Activated naive CD8-positive, alpha-beta T cell treated with anti-CD3 and anti-CD28 coated beads, Interleukin-2, amount 50 U/mL, for 16 hours (primary cell): ENCODE measurements at places on chromosomes 6 and 20.

GRCh38 chr20:21356386-21356785, 40.9 kb downstream of the NKX2-4 start:
- DNase-seq: no peak

DNA sequence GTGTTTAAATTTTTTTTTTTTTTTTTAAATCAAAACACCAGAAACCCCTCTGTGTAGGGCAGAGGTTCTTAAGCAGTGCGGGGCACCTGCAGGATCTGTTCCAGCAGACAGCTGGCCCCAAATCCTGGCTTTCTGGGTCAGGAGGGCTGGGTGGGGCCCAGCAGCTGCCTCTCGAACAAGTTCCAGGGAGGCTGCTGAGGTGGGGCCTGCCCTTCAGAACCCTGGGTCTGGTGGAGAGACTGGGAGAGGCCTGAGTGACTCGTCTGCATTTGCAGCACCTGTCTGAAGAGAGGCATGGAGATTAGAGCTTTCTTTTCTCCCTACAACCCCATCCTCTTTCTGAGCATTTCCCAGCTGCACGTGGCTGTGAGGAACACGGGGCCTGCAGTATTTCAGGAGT, 8.4 kb downstream of the PSMG4 start:
- no peak for DNase-seq

DNA sequence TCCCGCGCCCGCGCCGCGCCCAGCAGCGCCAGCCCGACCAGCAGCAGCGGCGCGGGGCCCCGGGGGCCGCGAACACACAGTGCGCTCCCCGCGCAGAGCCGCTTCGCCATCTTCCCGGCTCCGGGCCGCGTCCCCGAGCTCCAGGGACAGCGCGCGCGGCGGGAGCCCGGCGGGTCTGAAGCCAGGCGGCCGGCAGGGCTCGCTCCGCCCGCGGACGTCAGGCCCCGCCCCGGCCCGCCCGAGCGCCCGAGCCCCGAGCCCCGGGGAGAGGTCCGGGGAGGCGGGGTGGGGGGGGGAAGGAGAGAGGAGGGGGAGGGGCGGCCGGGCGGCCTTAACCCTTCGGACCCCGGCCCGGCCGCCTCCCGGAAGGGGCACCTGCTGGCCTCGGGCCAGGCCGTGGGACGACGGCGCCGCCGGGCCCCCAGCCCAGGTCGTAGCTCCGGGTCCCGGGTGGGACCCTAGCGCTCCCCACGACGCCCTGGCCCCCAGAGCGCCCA, at the start of gene LAMA5:
LAMA5 (minus strand) TSS at position 177 of the 497 bp plus-strand sequence; CDS start at position 110, 67 bp downstream.
- no peak for DNase-seq

DNA sequence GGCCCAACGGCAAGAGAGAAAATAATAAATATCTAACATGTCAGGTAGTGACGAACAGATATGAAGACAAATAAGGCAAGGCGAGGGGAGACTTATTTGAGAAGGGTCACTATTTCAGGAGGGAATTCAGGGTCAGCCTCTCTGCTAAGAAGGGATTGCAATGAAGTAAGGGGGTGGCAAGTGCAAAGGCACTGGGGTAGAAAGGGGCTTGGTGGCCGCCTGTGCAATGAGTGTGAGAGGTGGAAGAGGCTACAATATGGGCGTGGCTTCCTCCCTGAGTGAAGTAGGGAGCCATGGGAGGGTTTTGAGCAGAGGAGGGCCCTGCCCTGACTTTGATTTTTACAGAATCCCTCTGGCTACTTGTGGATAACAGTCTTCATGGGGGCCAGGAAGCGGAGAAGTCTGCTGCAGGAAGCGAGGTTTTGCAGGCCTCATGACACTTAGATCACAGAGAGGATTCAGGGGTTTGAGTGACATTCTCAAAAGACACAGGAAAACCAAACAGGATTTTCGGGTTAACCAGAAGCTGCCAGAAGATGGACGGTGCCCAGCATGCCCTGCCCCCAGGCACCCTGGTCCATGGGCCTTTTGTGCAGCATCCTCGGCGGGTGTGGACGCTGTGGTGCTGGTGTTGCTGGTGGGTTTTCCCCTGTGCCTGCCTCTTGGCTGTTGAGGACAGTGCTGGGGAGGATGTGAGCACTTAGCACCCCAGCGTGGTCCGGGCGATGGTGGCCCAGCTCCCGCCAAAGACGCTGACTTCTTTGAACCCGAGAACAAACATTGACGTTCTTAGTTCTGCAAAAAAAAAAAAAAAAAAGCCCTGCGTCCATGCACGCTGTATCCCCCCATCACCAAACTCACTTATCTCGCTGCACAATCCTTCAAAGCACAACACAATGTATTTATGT, 124.2 kb upstream of the PTPN1 start:
- no peak for DNase-seq

DNA sequence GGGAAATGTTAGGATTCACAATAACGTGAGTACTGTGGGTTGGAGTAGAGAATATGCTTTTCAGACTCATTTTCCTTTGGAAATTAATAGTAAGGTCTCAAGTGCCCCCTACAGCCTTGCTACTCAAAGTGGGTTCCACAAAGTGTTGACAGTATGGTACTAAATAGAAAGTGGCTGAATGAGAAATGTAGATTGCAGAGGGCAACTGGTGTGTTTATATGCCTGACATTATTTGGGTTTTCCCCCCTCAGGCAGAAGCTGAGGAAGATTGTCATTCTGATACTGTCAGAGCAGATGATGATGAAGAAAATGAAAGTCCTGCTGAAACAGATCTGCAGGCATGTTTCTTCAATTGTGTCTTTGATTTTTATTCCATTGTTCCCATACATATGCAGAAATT, 5.6 kb downstream of the FBXO9 start:
- DNase-seq: no peak

- no peak for DNase-seq
These were observed 43.3 kb downstream of the GTF2H5 start for GRCh38 chr6:158211273-158212055.

DNA sequence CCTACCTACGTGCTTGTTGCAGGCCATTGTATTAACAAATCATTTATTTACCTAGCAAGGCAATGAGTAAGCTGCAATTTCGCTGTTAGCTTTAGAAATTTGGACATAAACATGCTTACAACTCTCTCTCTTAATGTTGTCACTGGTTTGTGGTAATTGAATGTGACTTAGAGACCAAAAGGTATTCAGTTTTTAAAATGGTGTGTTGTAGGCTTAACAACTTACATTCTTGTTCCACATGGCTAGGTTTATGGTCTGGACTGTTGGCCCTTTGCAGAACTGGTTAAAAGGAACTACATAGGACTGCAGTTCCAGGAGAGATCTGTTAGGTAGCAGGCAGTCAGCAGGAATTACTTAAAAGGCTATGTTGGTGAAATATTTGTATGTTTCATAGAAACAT, 10.3 kb upstream of the CTAGE9 start:
- no peak for DNase-seq

- no peak for DNase-seq
These were observed 10.8 kb upstream of the EYA2 start for GRCh38 chr20:46883892-46884291.

DNA sequence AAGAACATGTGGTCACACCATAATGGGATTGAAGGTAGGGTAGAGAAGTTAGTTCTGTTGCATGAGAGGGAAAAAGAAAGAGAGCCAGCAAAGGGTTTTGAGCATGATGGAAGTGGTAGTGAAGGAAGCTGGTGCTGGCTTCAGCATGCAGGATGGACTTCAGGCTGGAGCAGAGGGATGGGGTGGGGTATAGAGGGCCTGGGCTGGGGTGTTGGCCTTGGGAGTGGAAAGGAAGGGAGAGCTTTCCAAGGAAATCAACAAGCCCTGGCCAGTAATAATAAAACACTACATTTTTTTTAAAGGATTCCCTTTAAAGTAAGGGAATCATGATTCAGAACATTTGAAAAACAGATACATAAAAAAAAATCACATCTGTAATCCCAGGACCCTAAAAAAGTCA, 61.2 kb downstream of the LAMA4 start:
- DNase-seq: no peak
